GM19239 (cell line): ENCODE measurements at places on chromosomes 2 and 18.

DNA sequence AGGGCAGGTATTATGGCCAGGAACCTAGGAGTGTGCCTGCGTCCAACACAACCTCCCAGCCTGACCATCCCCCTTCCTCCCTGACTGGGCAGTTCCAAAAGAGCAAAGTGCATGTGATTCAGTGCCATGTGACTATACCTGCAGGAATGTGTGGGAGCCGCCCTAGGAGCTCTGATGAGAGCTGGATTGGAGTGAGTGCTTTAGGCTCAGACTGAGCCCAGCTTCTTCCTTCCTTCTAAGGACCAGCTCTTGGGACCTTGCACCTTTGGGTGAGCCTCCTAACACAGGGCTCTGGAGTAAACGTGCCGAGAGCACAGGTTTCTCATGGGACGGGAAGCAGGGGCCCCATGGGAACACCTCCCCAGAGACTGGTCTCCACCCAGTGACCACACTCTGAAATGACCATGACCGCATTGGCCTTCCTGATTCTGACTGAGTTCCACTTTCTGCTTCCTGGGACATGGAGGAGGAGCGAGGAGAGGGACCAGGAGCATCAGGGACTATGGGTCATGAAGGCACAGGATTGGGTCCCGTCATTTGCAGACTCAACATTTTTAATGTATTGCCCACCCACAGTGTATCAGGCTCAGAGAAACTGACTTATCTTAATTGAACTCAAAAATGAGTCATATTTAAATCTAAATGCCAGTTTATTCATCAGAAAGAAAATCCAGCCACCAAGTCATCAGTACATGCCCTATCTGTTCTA is 87.8 kb upstream of the BCL2L11 start:
- DNase-seq = no peak

DNA sequence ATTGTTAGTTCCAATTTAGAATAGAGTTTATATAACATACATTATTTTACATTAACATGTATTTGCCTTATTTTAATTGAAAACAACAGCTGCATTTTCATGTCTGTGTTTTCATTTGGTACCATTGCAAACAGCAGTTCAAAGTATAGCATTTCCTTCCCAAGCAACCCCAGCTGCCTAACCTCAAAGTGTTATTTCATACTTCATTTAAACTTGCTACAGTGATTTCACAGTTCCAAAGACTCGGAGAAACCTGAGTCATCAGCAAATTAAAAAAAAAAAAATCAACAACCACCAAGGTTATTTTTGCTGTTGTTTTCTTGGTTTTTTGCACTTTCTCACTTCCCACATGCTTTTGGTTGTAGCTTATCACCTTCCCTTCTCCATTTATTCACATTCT is 236.5 kb upstream of the SPHKAP start:
- DNase-seq = no peak

DNA sequence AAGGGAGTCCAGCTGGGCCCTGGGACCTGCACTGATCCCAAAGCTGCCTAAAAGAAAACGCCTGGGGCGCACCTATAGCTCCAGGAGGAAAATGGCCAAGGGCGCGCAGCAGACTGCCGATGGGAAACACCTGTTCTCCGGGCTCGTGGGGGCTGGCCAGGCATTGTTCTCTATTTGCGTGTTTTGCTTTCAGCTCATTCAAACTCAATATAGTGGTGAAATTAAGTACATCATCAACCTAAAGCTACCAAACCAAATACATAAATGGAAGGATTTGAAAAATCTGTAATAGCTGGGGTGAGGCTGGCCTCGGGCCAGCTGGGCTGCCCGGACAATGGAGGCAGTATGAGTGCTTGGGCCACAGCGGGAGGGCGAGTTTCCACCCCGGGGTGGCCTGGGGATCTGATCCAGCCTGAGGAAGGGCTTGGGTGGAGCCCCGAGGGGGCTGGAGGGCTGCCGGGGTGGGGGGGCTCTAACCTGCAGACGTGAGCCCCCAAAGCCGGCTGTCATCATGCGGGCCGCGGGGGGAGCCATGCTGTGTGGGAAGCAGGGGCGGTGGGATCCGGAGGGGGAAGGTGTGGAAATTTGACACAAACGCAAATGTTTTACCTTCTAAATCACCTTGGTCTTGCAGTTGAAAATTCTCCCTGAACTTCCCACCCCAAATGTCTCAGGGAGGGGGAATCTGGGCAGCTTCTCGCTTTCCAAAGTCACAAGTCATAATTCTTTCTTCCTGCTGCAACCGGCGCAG is 77.6 kb downstream of the ASB1 start:
- no peak for DNase-seq

GRCh38 chr2:239640210-239640609 is 239.4 kb upstream of the HDAC4 start:
- DNase-seq = no peak

- no peak for DNase-seq
Observed at GRCh38 chr2:106184394-106184793, 9.7 kb downstream of the UXS1 start.

GRCh38 chr2:188187726-188188125 is 103.9 kb upstream of the GULP1 start:
- DNase-seq = no peak

GRCh38 chr2:177671662-177672061 is 279.1 kb downstream of the AGPS start:
- no peak for DNase-seq

DNA sequence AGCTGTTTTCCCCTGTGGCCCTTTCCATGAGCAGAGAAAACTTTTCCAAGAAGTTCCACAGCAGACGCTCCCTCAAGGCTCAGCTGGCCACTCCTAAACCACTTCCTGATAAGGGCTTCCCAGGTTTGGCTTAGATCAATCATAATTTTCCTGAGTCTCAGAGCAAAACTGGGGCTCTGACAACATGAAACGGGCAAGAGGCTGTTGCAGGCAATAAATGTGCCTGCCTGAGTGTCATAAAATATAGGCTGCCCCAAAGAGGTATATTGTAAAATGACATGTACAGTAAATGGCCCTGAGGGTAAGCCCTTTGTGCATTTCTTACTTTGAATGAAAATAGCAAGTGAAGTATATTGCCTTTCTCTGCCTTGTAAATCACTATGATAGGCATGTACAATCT is 105.6 kb upstream of the UXS1 start:
- no peak for DNase-seq

GRCh38 chr2:98515250-98515991 is 70.8 kb downstream of the INPP4A start:
- no peak for DNase-seq

GRCh38 chr2:1632002-1632348 is 112.3 kb downstream of the PXDN start:
- no peak for DNase-seq

- no peak for DNase-seq
Observed at GRCh38 chr18:72910045-72910444, 42.3 kb upstream of the NETO1 start.

GRCh38 chr2:37855283-37856041 is 69.6 kb upstream of the RMDN2 start:
- no peak for DNase-seq

- no peak for DNase-seq
Observed at GRCh38 chr2:94994914-94995552, 30.5 kb upstream of the MAL start.

DNA sequence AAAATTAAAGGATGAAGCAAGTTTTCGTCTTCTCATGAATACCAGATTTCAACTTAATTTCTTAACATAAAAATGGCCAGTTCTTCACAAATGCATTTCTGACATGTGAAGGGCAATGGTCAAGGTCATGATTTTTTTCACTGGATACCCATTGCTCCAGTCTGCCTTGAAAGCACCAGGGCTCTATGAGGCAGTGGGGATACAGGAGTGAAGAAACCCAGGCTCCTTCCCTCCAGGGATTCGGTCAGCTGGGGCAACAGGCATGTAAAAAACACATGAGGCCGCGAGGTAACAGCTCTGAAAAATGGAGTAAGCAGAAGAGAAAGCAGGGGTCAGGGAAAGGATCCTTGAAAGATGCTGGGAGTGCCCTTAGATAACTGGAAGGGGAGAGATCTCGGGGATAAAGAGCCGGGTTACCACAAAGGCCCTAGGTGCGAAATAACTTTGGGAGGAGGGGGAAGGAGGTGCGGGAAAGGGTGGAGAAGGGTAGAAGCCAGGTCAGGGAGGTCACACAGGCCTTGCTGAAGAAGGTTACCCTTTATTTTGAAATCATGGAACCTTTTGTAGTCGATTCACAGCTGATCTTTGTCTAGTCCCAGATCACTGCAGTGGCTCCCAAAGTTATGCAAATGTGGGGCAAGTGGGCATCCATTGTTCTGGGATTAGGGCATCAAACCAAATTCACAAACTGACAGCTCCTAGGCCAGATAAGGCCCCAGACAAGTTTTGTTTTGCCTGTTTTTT is 5.2 kb upstream of the SPRED2 start:
- DNase-seq = no peak

- DNase-seq = no peak
Observed at GRCh38 chr2:121128741-121129659, 156.0 kb downstream of the TFCP2L1 start.

- DNase-seq = no peak
Observed at GRCh38 chr18:10776493-10776892, 250.7 kb downstream of the NAPG start.

DNA sequence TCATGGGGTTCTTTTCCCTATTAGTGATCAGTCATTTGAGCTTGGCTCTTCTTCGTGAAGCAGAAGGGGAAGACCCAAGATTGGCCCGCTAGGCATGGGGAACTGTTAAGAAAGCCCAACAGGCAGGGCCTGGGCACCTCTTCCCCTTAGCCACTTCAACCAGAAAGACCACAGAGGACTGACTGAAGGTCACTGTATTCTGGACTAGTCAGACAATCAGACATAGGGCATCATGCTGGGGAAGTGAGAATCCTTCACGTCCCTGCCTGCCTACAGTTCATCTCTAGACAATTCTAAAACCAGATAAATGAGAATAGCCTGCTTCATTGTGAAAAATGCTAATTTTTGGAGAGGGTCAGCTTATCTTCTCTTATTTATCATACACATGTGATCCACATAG is 28.1 kb downstream of the FAP start:
- DNase-seq = no peak

DNA sequence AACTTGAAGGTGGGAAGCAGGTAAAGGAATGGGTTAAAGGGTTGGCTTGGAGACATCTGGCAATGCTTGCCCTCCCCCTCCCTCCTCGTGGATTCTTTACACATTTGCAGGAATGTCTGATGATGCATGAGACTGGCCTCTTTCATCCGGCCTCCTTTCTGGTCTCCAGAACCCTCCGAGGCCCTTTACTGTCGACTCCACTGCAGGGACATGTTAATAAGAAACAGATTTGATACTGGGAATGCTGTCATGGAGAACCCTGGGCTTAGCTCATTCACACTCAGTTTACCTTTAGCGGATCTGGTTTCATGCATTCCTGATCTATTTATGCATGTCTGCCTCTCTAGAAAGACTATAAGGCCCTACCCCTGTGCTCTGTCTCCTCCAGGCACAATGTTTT is 238.7 kb downstream of the TGIF1 start:
- no peak for DNase-seq

DNA sequence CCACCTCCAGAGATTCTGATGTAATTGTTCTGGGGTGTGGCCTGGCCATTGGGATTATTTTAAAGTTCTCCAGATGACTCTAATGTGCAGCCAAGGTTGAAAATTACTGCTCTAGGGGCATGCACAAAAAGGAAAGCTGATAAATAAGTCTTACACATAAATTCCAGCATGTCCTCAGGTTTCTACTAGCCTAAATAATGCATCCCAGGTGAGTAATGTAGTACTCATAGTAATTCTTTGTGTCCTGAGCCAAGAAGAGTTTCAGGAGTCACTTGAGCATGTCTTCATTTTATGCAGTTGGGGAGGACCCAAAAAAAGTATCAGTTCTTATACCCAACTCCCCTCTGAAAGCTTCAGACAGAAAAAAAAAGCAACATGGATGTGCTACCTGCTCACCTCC is 130.1 kb upstream of the SP5 start:
- DNase-seq = no peak

DNA sequence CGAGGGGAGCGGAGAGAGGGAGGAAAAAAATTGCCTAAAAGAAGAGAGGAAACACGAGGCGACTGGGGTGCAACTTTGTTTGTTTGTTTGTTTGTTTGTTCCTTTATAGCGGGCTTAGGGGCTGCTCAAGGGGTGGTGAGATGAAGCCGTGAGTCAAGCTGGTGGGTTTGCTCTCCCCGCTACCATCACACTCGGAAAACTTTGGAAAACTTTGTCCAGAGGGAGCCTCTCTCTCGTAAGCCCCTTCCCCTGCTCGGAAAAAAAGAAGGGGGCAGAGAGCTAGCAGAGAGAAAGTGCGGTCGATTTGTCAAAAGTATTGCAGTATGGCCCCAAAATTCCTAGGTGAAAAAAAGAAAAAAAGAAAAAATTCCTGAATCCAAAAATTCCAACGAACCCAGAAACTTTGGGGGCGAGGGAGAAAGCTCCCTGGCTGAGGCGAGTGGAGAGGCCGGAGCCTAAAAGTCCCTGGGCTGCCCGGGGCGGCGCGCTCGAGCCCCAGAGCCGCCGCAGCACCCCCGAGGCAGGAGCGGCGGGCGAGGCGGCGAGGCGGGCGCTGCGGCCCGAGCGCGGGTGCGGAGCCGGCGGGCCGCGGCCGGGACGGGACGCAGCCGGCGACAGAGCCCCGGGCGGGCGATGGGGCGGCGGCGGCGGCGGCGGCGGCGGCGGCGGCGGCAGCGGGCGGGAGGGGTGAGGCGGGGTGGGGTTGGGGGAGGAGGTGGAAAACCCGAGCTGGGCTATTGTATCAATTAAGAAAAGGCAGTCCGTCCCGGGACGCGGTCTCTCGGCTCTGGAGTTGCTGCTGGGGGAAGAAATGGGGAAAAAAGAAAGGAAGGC is 558 bp upstream of the CYP26B1 start:
- no peak for DNase-seq

DNA sequence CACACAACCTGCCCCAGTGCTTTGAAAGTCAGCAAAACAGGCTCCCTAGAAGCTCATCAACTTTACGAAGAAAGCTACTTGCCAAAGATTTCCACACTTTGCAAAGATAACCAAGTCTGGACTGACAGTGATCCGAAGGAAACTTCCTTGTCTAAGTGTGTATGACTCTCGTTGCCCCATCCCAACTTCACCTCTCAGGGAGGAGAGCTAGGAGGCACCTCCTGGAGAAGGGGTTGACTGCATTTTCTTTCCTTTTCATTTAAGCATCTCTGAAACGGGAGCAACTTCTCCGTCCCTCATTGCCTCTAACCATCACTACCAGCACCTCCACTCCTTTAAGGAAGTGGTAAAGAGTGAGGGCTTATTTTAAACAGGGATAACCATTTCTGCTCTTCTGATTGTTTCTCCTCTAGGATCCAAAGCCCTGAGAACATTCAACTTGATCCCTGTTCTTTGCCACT is 7.0 kb downstream of the ZEB2 start:
- no peak for DNase-seq

GRCh38 chr2:219174801-219175200 is 1.9 kb downstream of the CNPPD1 start:
- DNase-seq = no peak

DNA sequence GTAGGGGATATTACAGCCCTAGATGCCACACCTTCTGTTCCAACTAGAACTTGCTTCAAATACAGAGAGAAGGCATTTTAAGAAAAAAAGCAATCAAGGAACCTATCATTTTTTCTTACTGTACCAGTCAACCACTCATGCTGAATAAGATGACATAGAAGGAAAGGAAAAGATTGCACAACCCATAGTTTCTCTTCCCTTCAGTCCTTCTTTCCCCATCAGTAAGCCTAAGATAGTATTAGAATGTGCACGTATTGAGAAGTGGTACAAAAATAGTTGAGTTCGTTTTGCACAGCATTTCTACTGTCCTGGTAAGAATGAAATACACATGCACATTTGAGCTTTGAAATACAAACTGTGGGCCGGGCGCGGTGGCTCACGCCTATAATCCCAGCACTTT is 27.0 kb upstream of the HK2 start:
- no peak for DNase-seq
